Stromal cell of bone marrow (primary cell): ENCODE measurements at places on chromosomes 16 and 17.
A peak's percentile ranks its signal among the peaks of the same experiment; 100 is the strongest.

DNA sequence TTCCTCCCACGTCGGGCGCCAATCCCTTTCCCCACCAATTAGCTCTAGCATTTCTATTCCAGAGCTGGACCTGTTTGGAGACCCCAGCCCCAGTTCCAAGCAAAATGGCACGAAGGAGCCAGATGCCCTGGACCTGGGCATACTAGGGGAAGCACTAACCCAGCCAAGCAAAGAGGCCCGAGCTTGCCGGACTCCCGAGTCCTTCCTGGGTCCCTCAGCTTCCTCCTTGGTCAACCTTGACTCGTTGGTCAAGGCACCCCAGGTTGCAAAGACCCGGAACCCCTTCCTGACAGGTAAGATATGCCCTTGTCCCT, 5.6 kb upstream of the SPATA20 start:
- no peak for DNase-seq

GRCh38 chr17:78637146-78637545, 60.0 kb upstream of the DNAH17 start:
- DNase-seq: no peak

GRCh38 chr16:15581127-15581815, 61.7 kb downstream of the MARF1 start:
- no peak for DNase-seq

GRCh38 chr17:14302091-14302430, 1.2 kb downstream of the HS3ST3B1 start:
- DNase-seq: no peak

DNA sequence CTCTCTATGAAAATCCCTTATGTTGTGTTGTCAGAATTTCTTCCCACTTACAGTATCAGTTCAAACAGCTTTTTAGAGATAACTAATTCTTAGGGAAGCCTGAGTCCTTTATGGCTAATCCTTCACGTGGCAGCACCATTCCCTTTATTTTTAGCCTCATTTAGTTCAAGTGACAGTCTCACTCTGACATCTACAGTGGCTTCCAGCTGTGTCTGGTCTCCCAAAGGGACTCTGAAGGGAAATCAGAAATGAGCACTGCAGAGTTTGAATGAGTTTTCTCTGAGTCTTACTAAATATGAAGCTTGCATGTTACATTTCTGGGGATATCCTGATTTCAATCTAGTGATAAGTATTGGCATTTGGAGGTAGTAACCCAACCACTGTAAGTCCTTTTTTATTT, 1104.1 kb downstream of the CDH11 start:
- no peak for DNase-seq

- DNase-seq: no peak
Observed at GRCh38 chr16:81545470-81546250, 101.1 kb downstream of the CMIP start.

- DNase-seq: peak; percentile 30
Observed at GRCh38 chr16:84303023-84303422, 8.3 kb downstream of the WFDC1 start.
